ENCODE measurements at places on chromosomes 13 and 19. TPM values are rescaled to one million over a fixed set of nuclear protein-coding genes. Genes with fewer than 3 reads are reported as not detected.

The HCST gene
- total RNA-seq, result 4.1 TPM

The ZNF345 gene
- 3.1 TPM for total RNA-seq

The FOXA3 gene
- not detected for total RNA-seq

The CYP4F11 gene
- total RNA-seq, result not detected

The ZNF546 gene
- total RNA-seq, result 9.3 TPM

The C19orf67 gene
- not detected for total RNA-seq

The POLR1D gene
- total RNA-seq, result 97.4 TPM

The GNG8 gene
- total RNA-seq, result not detected

The C2CD4C gene
- 0.79 TPM for total RNA-seq

The SLAIN1 gene
- total RNA-seq, result 5.5 TPM

The HCN2 gene
- 15.7 TPM for total RNA-seq

The SSC5D gene
- 5.2 TPM for total RNA-seq

The CCDC122 gene
- 7.8 TPM for total RNA-seq
